Effector CD4-positive, alpha-beta T cell (primary cell): ENCODE measurements at places on chromosomes 5 and 9.

DNA sequence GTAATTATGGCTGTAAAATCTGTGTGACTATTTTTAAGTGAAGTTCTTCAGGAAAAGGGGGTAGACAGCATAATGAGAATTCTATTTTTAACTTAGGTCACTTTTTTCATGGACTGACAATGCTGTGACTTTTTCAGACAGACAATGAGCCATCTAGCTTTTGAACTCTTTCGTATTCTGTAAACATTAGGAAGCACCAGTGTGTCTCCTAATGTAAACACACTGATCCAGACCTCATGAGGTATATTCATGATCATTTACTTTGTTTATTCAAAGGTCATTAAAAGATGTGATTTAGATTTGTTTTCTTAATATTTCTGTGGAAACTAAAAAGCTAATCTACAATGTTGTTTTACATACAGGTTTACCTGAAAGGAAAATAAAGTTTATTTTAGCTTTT, 352.6 kb downstream of the ADGRV1 start:
- DNase-seq: no peak

GRCh38 chr5:10827571-10827970, 66.5 kb upstream of the DAP start:
- DNase-seq: no peak

DNA sequence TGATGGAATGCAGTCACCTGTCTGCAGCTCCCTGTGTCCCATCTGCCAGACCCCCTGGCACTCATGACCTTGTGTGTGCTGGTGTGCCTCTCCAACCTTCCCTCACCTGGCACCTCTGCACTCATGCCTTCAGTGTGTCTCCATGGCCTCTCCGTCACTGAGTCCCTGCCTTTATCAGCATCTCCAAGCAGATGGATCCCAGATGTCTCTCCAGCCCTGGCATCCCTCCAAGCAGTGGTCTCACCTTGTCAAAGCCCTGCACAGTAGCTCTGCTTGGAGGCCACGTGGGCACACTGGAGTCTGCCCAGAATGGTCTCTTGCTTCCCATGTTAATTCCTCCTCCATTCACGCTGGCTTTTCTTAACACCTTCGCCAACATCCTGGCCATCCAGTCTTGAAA, 84.8 kb downstream of the DAP start:
- DNase-seq: no peak

DNA sequence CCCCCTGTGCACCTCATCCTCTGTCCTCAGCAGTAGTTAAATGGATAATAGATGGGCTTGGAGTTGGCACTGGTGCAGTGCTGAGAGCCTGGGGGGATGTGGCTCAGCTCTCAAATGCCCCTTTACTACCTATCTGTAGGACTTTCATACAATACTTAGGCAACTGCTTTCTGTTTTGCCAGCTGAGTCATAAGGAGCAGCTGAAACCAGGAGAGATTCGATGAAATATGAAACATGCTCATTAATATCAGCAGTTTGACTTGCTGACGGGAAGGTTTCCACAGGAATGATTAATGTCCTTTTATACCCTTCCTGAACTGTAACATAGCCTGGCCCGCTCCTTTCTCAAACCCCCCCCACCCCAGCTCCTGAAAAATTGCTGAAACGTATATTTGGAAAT, 142.6 kb downstream of the SAXO1 start:
- DNase-seq: no peak

DNA sequence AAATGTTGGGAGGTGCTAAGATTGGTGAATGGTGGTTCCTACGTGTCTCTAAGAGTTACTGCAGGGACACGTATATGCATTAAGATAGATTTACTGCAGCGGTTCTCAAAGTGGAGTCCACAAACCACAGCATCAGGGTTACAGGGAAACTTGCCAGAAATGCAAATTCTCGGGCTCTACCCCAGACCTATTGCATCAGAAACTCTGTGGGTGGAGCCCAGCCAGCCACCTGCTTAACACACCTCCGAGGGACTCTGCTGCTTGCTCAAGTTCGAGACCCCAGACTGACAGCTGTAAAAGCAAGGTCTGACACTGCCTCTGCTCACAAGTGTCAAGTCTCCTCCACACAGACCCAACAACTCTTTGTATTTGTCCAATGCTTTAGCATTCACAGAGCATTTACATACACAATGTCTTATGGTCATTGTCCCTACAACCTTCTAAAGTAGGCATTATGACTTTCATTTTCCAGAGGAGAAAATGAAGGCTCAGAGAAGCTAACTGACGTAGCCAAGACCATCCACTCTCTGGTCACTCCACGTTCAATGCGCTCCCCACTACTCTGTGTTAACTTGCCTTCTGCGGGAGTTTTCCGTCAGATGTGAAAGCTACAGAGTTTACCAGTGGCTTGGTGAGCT, 48.8 kb downstream of the HSD17B3 start:
- DNase-seq: no peak

GRCh38 chr5:138502121-138502520, 36.8 kb downstream of the EGR1 start:
- DNase-seq: no peak

DNA sequence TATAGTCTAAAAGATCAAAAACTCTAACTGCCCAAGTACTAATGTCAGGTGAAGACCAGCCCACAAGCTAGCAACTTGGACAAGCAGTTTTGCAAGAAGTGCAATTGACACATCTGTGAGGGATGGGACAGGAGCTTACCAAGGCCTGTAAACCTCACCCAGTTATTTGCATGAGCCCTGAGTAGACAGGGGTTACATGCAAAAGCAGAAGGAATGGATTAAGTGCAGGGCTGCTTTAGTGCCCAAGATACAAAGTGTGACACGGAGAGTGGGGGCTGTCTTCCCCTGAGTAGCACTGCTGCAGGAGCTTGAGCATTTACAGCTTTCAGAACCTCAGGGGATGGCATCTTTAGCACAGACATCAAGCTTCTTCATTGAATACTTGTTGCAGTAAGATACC, 286.7 kb downstream of the ELAVL2 start:
- DNase-seq: no peak

- no peak for DNase-seq
Measured at GRCh38 chr9:2693056-2693455, 24.3 kb upstream of the KCNV2 start.

DNA sequence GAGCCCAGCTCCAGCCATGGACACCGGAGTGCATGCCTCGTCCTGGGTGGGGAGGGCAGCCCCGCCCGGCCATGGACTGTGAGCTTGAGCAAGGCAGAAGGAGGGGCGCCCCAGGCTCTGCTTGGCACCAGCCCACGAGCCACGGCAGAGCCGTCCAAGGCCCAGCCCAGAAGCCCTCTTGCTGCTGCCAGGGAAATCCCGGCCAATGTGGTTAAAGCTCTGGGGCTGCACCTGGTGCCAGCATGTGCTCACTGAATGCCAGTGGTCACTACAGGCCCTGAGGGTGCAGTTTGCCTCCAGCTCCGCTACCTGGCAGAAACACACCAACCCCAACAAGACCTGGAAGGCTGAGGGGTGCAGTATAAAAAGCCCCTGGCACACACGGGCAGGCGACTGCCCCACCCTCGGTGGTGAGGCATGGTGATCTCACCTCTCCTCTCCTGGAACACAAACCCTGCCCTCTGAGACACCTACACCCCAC, 11.8 kb downstream of the BRD3 start:
- DNase-seq: no peak

GRCh38 chr5:170821257-170821800, 37.8 kb downstream of the GABRP start:
- no peak for DNase-seq

GRCh38 chr9:108377382-108377781, 478.4 kb downstream of the ACTL7B start:
- DNase-seq: no peak

GRCh38 chr9:79236466-79236865, 335.3 kb upstream of the TLE4 start:
- no peak for DNase-seq

DNA sequence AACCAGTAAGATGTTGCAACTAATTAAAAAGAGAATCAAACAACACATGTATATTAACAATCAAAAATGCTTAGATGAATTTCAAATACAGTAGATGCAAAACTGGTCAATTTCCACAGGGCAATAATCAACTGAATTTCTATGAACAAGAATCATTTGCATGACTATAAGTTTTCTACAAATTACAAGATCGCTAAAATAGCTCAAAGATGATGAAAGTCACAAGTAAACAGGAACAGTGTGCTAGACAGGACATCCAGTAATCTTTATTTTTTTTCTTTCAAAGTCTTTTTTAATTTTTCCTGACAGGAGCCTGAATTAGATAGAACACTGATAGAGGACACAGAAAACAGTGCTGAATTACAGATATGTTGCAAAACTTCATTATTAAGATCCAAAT, 608.2 kb upstream of the DAB2 start:
- DNase-seq: no peak

- DNase-seq: no peak
Measured at GRCh38 chr5:82396871-82397514, 118.8 kb upstream of the RPS23 start.

DNA sequence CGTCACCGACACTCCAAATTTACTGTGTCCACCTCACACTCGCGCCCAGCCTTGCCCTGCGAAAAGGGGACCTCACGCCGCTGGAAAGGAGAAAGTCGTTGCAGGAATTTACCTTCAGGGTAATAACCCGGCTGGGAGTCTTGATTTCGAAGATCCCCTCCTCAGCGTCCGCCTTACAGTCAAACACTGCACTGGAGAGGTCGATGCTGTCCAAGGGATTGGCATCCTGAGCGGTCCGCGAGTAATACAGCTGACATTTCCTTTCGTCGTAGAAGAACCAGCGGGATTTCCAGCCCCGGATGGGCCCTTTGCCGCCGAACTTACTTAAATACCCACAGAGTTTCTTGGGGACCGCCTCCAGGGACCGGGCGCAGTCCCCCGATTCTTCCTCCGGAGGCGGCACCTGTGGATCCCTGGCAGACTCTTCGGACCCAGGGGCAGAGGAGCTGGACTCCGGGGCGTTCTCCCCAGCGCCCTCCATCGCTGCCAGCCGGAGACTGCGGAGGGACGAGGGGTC, 330 bp downstream of the TBC1D2 start:
- DNase-seq: peak; percentile 4

DNA sequence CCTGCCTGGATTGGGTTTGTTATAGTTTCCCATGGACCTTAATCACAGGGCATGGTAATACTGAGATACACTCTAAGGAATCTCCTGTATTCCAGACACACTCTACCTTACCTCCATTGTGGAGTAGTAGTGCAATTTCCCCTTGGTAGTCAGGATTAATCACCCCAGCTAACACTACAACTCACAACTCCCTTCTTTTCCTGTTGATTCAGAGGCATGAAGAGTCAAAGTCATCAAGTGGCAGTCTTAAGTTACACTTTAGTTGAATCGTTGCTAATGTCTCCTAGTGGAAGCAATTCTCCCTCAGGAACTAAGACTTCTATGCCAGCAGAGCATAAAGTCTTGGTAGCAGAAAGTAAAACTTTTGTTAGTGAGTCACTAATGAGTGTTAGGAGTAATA, 122.7 kb upstream of the APC start:
- DNase-seq: no peak

- DNase-seq: no peak
Measured at GRCh38 chr5:58849921-58850667, 267.2 kb downstream of the RAB3C start.

DNA sequence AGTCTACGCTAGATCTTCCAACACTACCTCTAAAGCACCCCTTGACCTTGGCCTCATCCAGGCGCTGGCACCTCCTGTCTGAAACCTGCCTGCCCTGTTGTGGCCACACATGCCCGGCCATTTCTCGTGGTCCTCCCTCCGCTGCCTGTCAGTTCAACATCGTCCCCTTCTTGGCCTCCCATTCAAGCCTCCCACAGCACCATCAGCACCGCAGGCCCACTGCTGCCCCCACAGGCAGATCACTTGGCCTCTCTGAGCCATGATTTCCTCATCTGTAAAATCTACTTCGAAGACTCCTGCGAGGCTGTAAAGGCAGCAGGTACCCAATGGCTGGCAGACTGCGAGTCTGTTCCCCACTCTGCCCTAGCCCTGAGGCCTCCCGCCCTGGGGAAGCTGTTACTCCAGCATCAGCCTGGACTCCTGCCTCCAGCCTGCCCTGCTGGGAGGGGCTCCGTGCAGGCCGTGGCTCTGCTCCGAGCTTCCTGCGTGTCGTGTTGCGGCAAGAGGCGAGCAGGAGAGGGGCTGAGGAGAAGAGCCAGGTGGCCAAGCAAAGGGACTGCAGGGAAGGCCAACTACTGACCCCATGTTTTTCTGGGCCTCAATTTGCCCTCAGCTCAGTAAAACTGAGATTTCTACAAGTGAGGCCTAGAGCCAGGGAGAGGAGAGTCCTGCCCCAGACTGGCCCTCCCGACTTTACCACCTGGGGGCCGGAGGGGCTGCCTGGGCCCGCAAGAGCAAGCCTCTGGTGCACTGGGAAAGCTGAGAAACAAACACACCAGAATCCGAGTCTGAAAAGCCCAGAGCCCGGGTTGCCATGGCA, 70.5 kb upstream of the LRRTM2 start:
- no peak for DNase-seq

DNA sequence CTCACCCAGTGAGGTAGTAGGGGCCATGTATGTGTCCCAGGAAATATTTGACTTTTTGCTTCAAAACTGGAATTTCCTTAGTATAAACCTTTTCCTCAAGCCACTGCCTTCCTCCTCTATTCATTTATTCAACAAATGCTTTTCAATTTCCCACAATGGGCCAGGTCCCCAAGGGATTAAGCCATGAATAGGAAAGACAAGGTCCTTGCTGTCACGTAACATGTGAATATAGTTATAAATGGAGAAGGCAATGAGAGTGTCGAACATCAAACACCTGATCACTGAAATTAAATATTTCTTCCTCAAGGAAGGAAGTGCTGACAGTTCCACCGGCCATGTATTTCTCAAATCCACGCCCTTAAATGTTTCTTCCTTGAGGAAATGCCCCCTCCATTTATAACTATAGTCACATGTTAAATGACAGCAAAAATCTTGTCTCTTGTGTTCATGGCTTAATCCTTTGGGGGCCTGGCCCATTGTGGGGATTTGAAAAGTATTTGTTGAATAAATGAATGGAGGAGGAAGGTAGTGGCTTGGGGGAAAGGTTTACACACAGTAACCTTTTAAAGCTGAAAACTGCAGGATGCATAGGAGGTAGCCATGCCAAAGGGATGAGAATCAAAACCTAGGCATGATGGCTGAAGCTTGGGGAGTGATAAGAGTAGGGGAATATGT, 145.5 kb downstream of the PTTG1 start:
- DNase-seq: no peak

DNA sequence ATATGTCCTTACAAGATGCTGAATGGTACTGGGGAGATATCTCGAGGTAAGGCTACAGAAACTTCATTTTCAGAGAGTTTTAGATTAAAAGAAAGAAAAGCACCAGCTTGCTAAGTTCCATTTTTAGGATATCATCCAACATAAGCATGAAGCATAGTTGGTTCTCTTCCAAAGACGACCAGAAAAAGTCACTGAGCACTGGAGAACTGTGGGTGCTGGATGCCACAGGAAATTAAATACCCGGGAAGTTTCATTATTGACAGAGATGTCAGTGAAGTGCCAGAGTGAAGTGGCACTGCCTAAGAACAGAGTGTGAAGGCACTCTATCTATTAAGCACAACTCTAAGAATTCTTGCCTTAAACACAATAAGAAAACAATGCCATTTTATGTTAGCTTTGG, 76.8 kb downstream of the PIK3R1 start:
- no peak for DNase-seq
